Mesothelial cell of epicardium (in vitro differentiated cells): ENCODE measurements at places on chromosomes 1 and 21.

GRCh38 chr1:215645861-215646260 is 78.8 kb downstream of the KCTD3 start:
- DNase-seq, result no peak

- no peak for DNase-seq
Observed at GRCh38 chr1:206082831-206083695, 30.1 kb downstream of the RHEX start.

DNA sequence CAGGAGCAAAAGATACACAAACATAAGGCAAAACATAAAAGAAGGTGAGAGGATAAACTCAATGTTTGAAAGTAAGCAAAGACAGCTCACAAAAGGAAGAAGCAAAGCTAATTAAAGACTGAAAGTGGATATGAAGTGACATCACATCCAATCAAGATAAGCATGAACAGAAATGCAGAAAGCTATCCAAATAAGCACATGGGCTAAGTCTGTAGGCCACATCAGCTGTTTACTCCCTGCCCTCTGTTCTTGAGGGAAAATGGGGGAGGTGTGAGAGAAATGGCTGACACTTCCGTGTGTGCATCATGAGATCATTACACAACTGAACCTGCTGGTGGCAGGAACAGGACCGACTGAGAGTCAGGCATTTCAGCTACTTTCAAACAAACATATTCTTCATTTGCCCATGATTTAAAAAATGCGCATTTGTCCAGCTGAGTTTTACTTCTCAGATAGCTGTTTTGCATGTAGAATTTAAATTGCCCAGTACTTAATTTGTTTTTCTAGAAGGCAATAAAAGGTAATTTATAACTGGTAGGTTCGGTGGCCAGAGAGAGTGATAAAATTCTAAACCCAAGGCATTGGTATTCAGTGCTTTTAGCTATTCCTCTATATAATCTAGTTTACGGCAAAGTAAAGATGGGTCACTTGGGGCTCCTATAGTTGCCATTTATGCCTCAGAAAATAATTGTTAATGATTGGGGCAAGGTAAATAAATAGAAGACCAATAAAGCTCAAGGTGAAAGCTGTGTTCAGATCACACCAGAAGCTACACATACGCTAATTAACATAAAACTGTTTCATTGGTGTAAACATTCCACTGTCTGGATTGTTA is 27.2 kb upstream of the MAN1A2 start:
- DNase-seq, result no peak

- no peak for DNase-seq
Observed at GRCh38 chr1:155166471-155167165, 6.5 kb downstream of the KRTCAP2 start.

DNA sequence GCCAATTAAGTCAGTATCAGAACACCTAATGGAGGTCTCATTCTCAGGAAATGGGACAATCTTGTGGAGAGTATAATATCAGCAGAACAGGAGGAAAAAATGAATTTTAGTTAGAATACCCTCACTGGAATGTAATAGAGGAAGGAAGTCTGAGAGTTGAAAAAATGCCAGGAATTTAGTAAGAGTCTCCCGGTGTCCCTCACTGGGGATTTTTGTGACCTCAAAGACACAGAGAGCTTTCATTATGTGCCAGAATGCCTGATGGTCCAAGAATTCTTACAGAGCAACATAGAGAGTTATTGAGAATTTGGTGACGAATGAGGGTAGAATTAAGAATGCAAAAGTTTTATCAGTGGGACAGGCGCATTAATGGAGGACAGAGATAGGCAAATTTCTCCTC is 443.5 kb upstream of the B3GALT2 start:
- DNase-seq, result no peak
